ENCODE measurements at places on chromosomes 2 and 18.

- DNase-seq, result peak; percentile 53
Observed at GRCh38 chr2:216553093-216553478, 54.4 kb downstream of the RPL37A start.

DNA sequence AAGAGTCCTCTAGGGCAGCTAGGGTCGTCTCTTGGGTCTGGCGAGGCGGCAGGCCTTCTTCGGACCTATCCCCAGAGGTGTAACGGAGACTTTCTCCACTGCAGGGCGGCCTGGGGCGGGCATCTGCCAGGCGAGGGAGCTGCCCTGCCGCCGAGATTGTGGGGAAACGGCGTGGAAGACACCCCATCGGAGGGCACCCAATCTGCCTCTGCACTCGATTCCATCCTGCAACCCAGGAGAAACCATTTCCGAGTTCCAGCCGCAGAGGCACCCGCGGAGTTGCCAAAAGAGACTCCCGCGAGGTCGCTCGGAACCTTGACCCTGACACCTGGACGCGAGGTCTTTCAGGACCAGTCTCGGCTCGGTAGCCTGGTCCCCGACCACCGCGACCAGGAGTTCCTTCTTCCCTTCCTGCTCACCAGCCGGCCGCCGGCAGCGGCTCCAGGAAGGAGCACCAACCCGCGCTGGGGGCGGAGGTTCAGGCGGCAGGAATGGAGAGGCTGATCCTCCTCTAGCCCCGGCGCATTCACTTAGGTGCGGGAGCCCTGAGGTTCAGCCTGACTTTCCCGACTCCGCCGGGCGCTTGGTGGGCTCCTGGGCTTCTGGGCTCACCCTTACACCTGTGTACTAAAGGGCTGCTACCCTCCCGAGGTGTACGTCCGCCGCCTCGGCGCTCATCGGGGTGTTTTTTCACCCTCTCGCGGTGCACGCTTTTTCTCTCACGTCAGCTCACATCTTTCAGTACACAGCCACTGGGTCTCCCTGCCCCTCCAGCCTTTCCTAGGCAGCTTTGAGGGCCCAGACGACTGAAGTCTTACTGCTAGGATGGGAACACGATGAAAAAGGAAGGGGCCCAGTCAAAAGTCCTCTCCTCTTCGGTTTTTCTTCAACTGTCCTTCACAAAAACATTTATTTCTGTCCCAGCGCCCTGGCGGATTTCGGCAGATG, 8.1 kb downstream of the SIX2 start:
- no peak for DNase-seq

- no peak for DNase-seq
Observed at GRCh38 chr2:158095269-158095668, 6.4 kb upstream of the UPP2 start.

- DNase-seq, result no peak
Observed at GRCh38 chr2:169072163-169072925, 3.0 kb downstream of the DHRS9 start.

DNA sequence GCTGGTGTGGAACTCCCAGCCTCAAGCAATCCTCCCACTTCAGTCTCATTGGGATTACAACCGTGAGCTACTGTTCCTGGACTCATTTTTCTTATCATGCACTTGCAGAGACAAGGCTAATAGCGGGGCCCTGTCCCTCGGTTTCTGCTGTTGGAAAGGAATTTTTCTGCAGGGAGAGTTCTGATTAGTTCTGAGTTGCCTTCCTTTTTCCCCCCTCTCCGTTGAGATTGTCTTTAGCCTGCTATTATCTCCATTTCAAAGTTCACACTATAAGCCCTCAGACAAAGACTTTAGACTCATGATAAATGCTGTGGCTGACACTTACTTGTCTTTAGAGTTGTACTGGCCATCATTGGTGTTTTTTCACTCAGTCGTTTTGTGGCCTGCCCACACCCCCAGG, 97.2 kb downstream of the NCOA1 start:
- DNase-seq, result no peak

DNA sequence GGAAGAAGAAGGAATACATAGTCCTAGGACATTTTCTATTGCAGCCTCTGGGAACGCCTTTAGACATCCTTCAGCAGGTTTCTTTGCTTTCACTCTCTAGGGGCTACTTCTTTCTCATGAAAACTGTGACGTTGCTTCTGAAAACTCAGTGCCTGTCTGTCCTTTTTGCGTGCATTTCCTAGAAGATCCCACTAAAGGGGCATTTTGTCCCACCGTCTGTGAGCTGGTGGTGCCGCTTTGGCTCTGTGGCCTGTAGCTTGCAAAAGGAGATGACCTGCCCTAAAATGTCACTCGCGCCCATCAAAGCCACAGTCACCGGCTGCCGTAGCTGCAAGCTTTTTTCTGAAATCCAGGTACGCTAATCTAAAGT, 579 bp downstream of the STAT4 start:
- no peak for DNase-seq

DNA sequence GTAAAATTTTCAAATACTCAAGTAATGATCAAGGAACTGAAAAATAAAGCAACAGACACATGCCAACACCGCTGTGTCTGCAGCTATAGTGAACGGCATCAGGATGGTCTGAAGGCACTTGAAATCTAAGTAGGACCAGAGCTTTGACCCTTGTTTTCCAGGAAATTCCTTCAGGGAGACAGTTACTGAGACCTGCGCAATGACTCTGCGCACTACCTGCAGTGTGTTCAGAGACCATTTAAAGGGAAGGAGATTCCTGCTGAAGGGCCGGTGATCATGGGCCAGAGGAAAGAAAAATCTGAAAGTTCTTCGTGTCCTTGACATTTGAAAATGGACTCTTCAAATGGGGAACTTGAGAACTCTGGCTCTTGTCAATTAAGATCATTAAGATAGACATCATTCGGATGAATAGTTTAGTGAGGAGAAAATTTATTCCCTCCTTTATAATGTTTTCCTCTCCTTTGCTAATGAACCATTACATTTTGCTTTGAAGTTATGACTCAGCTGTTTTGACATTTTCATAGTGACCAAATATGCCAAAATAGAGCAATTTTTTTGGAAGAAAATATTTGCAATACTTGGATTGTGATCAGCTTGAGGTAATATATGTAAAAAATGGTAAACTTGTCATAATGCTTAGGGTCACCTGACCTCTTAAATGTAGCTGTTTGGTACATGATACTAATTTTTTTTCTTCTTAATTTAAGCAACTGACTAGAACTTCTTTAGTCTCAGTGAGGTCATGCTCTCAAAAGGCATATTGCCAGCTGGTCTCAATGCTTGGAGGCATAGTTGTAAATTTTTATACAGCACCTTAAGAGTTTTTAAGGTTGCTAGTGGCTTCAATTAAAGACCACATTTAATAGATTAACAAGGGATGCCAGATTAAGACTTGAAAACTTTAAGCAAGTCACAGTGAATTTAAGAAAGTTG, 329.3 kb downstream of the ARHGAP15 start:
- peak; percentile 23 for DNase-seq

GRCh38 chr2:217261452-217261851, 401.6 kb upstream of the TNP1 start:
- DNase-seq, result peak; percentile 86

GRCh38 chr2:38535744-38536506, 66.8 kb downstream of the HNRNPLL start:
- DNase-seq, result no peak

GRCh38 chr2:1480671-1481076, 67.4 kb downstream of the TPO start:
- no peak for DNase-seq

DNA sequence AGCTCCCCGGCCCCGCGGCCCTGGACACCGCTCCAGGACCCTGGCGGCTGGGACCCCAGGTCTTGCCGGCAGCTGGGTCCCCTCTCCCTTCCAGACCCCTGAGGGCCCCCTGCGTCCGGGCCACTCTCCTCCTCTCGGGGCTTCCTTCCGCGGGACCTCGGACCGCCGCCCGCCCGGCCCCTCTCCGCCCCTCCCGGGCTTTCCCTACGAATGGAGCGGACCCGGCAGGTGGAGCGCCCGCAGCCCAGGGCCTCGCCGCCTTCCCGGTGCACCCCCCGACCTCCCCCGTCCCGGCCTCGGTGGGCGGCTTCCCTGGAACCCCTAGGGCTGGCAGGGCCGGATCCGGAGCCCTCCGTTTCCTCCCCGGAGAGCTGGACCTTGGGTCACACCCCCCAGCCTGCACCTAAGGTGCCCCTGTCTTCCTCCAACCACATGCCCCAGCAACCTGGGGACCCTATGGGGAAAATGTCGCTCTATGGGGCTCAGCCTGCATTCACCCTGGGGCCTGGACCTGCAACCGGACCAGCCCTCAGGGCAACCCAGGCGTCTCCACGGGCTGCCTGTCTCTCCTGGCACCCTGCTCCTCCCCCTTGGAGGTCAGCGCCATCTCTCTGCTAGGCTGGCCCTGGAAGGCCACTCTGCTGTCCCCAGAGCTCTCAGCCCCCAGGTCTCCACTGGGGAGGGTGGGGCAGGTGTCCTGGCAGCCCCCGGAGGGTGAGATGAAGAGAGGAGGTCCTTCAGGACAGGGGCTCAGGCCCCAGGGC, 730 bp downstream of the B3GNT7 start:
- DNase-seq, result no peak

Data from astrocyte (in vitro differentiated cells and primary cell).